ENCODE measurements at places on chromosomes 6 and 20. TPM values are rescaled to one million over a fixed set of nuclear protein-coding genes. Genes with fewer than 3 reads are reported as not detected.

GRCh38 chr20:8331740-8332412, 199.8 kb downstream of the PLCB1 start:
- DNase-seq = peak; percentile 19

Gene KIAA1755
- total RNA-seq = 17.9 TPM

DNA sequence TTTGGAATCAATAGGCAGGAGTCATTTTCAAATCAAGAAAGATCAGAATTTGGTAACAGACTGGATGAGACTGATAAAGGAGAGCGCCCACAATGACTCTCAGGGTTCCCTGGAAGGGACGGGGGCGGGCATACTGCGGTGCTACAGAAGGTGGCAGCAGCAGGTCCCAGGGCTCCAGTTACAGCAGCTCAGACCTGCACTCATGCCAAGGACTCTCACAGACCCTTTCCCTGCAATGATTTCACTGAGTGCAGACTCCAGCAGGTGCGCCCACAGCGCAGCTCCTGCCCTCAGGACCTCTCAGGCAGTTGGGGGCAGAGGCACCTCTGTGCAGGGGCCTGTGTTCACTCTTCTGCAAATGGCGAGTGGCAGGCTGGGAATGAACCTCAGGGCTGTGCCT, 359.8 kb downstream of the ZFAND3 start:
- no peak for DNase-seq

DNA sequence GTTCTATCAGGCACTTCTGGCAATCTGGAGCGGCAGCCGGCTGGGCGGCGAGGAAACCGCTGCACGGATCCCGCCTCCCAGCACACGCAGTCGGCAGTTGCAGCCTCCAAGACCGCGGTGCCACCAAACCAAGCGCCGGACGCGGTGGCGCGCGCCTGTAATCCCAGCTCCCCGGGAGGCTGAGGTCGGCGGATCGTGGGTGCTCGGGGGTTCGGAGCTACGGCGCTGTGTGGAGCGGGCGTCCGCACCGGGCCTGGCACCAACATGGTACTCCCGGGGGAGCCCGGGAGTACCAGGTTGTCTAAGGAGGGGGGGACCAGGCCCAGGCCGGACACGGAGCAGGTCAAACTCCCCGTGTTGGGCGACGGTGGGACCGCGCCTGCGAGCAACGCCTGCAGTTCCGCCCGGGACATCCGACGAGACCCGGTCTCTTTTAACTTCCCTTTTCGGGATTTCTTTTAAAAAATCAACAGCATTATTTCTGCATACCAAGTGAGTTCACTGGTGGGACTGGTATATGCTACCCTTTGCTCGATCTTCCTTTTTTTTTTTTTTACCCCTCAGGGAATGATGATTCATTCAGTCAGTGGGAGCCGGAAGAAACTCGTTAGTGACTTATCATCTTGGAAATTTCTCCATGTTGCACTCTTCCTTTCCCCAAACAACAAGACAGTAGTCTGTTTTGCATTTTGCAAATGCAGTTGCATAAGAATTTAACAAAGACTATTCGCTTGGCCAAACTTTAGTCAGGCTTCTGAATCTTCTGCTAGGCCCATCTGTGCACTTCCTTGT, 27.6 kb downstream of the ZNF311 start:
- no peak for DNase-seq

GRCh38 chr6:32973144-32974015, 5.0 kb downstream of the BRD2 start:
- no peak for DNase-seq
